Progenitor cell of endocrine pancreas (in vitro differentiated cells): ENCODE measurements at places on chromosomes 1 and 21. TPM values are rescaled to one million over a fixed set of nuclear protein-coding genes. Genes with fewer than 3 reads are reported as not detected.

Gene DYNLT5
- 0.60 TPM in 1 of 2 replicates, not detected in the other for total RNA-seq

Gene LY9
- total RNA-seq: not detected in 2 replicates

Gene TMEM240
- 5.1 and 6.6 TPM in 2 replicates for total RNA-seq

Gene S100A9
- 0.91 and 0.95 TPM in 2 replicates for total RNA-seq

Gene FCRLB
- total RNA-seq: 0.14 and 0.33 TPM in 2 replicates

Gene TEKT2
- 17.8 and 20.2 TPM in 2 replicates for total RNA-seq

Gene PLA2G2A
- 2.0 and 2.4 TPM in 2 replicates for total RNA-seq

Gene HPCAL4
- not detected in 2 replicates for total RNA-seq

Gene MIXL1
- total RNA-seq: 1.5 and 1.7 TPM in 2 replicates

Gene SH2D1B
- not detected in 2 replicates for total RNA-seq

Gene TRPM2
- total RNA-seq: 0.16 and 0.17 TPM in 2 replicates

Gene MCOLN2
- 0.16 and 0.29 TPM in 2 replicates for total RNA-seq

Gene ST6GALNAC5
- total RNA-seq: 9.5 and 13.6 TPM in 2 replicates

Gene MCOLN3
- 23.7 and 27.5 TPM in 2 replicates for total RNA-seq

Gene ZBTB8B
- 4.3 and 4.7 TPM in 2 replicates for total RNA-seq

Gene FTCD
- 48.4 and 49.3 TPM in 2 replicates for total RNA-seq

Gene TMEM61
- 0.53 and 1.3 TPM in 2 replicates for total RNA-seq

Gene TXNIP
- total RNA-seq: 38.1 and 38.8 TPM in 2 replicates

Gene INSRR
- not detected in 2 replicates for total RNA-seq

Gene CLCA4
- total RNA-seq: not detected in 2 replicates
